Activated T-cell treated with anti-CD3 and anti-CD28 coated beads, Interleukin-2, amount 50 U/mL, for 24 hours (primary cell): ENCODE measurements at places on chromosomes 4 and X.

GRCh38 chr4:65259296-65259695 lies 411.0 kb downstream of the EPHA5 start:
- no peak for DNase-seq

GRCh38 chr4:61373901-61374440 lies 173.8 kb downstream of the ADGRL3 start:
- DNase-seq, result no peak

DNA sequence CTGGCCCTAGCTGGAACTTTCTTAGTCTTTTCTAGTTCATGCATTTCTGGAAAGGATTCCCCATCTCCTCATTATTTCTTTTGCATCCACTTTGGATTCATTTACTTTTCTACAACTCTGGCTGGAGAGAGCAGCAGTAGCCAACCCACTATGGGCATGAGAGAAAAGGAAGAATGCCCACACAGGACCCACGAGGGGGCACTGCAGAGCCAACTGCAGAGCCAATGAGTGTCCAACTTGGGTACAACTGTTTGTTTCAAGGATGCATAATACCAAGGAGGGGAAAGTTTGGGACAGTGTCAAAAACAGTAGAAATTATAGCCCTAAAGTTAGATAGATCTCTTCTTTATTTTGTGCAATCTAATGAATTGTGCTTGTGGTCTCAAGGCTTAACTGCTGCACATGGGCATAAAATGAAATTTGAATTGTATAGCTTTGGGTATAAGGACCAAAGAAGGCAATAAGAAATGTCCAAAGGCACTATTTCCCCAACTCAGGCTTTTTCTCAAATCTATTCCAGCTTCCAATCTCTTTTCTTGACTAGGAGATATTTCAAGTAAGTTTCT lies 230.6 kb downstream of the NSUN7 start:
- no peak for DNase-seq

DNA sequence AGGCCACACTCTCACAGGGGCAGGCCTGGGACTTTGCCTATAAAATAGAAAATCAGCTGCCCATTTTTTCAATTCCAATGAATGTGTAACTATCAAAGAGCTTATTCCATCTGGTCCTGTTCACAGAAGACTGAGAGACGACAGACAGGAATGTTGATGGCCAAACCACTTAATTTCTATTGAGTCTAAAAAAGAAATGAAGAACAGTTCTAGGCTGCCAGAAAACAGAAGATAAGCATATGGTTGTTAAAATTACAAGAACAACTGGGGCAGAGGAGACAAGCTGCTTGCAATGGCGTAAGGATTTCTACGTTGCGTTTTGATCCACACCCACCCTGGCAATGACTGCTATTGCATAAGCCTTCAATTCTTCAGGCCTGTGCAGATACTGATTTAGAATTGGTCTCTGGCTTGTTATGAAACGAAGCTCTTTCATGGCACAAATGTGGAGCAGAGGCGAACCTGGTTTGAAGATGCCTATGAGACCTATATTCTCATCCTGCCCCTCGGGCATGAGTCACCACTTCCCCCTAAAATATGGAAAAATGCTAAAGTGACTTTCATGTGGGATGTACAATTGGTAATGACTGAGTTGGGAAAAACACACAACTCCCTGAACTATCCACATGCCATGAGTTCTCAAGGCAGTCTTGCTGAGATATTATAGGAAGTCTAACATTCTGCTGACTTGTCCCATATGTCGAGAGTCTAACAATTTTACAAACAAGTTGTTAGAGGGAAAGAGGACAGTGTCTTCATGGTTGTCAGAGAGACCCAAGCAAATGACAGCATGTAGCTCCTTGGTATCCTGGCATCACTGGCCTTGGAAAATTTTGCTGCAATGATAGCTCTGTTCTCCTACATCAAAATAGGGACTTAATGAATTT lies 37.9 kb upstream of the SORBS2 start:
- DNase-seq, result no peak

DNA sequence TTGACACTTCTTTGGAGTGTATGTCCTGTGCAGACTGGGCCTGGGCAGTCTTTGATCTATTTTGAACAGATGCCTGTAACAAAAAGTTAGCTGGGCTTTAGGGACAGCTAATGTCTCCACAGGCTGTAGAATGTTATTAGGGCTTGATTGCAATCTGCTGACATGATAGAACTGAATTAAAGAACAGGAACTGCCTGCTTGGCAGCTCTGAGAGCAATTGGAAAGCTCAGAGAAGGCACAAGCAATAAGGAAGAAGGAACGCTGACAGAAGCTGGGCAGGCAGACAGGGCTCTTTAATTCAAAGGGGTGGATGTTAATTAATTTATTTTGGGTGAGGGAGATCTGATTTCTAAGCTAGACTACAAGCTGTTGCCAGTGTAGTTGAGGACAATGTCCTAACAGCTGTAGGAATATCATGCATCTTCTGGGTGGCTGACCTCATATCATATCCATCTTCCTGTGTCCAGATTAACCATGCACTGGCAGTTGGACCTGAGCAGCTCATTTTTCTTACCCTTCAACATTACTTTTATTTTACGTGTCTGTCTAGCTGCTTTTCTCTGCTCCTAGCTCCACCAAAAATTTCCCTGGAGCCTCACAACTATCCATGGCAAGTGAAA lies 20.7 kb upstream of the GRXCR1 start:
- DNase-seq, result no peak

DNA sequence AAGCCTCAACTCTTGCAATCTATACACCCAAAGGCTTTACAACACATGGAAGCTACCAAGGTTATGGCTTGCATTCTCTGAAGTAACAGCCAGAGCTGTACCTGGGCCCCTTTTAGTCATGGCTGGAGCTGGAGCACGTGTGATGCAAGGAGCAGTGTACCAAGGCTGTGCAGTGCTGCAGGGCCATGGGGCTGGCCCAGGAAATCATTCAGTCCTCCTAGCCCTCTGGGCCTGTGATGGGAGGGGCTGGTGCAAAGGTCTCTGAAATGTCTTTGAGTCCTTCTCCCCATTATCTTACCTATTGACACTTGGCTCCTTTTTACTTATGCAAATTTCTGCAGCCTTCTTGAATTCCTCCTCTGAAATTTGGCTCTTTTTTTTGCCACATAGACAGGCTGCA lies 500.1 kb upstream of the FAM47C start:
- no peak for DNase-seq

DNA sequence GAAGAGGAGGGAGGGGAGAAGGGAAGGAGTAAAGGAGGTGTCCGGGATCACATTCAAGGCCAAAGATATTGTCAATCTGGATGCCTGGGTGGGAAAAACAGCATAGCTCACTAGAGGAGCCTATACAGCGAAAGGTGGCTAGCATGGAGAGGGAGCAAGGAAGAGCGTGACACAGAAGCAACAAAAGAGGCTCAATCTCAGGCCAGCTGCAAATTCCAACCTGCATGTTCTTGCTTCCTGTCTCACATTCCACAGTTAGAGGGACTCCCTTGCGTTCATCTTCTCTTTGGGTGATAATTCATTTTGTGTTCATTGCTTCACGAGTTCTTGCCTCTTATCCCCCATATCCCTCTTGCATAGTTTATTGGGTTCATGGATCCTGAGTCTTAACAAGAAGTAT lies 3.0 kb upstream of the CLNK start:
- no peak for DNase-seq

DNA sequence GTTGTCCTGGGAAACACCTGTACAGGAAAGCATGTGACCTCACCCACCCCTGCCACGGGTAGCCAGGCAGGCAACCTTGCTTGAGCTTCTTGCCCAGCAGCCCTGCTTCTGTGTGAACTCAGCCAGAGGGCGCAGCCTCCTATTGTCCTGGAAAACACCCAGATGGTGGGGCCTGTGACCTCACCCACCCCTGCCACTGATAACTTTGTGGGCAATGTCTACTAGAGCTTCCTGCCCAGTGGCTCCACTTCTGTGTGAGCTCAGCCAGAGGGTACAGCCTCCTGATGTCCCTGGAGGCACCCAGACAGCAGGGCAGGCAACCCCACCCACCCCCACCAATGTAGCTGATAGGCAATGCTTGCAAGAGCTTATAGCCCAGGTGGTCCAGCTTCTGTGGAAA lies 146.3 kb downstream of the DTHD1 start:
- no peak for DNase-seq

- no peak for DNase-seq
Measured at GRCh38 chr4:61741327-61742096, 541.4 kb downstream of the ADGRL3 start.

DNA sequence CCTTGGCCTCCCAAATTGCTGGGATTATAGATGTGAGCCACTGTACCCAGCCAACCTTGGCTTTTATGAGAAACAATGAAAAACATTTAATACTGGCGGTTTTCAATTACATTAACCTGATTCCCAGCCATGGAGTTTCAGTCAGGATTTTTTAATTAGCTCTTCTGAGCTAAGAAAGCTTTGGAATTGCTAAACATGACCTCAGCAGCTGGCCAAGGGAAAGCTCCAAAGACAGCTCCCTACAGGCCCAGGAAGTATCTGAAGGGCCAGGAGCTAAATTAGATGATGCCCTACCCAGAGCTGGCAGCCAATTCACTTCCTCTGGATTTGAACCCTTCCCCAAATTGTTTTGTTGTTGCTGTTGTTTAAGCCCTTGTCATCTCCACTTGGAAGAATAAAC lies 26.5 kb upstream of the FUNDC1 start:
- DNase-seq, result no peak

- DNase-seq, result no peak
Measured at GRCh38 chr4:181219783-181220416, 1023.3 kb upstream of the TENM3 start.

GRCh38 chrX:69524781-69525363 lies 20.7 kb downstream of the NALF2 start:
- DNase-seq, result no peak

DNA sequence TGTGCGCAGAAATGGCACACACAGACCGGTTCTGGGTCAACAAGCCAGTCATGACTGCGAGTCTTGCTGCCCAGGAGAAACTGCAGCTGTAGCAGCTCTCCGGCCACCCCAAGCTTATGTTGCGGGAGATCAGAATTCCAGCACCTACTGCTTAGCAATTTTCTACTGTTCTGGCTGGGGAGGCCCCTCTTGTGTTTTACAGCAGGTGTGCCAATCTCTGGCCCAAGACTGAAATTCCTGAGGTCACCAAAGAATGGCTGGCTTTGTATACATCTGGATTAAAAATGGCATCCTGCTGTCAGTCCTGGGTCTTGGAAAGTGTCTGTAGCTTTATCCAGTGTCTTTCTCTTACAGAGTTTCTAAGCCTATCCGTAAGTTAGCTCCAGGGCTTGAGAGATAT lies 68.9 kb upstream of the TRAM1L1 start:
- DNase-seq, result no peak

DNA sequence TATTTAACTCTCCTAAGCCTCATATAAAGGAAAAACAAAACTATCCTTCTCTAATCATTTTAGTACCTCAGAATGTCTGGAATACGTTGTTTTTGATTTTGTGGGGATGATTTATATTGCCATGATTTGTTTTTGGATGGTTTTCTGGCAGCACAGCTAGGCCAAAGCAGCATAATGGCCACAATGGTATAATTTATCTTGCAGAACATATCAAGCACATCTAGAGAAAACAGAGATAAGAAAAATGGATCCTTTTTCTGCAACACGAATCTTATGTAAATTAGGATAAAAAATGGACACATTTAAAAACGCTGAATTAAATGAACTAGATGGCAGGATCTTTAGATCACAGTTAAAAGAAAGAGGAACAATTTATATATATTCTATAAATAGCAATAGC lies 269.9 kb upstream of the FAT4 start:
- DNase-seq, result no peak

- no peak for DNase-seq
Measured at GRCh38 chr4:168849030-168849675, 160.9 kb downstream of the CBR4 start.

GRCh38 chrX:45712067-45712466 lies 511.4 kb upstream of the DIPK2B start:
- DNase-seq, result no peak

- no peak for DNase-seq
Measured at GRCh38 chrX:13487731-13488505, 81.5 kb upstream of the EGFL6 start.

DNA sequence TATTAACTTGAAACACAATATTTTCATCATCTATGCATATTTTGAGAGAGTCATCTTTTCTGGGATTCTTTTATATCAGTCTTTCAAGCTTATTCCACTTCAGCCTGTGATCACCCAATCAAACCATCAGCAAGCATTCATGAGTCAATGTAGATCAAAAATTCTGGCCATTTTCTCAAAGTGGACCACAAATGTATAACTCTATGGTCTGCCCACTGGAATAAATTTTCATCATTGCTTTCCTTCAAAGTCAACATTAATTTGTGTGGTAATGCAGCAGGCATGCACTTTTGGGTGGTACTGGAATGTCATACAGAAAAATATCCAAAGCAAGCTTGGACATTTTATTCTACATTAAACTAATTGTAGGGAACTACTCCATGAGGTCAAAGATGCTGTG lies 1013.0 kb downstream of the STIM2 start:
- DNase-seq, result no peak

DNA sequence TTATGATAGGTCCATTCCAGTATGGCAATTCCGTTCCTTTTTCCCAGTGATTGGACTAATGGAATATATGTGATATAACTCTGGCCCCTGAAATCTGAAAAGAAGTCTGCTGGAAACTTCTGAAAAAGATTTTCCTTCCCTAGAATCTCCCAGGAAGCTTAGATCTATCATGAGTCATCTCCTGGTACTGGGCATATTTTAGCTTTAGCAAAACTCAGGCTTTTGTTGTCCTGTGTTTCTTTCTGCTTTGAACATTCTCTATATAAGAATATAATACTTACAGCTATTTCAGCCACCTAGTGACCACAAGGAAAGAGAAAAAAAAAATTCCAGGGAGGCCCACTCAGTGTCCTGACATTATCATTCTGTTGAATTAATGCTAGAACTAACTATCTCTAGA lies 597.2 kb upstream of the GRIA3 start:
- no peak for DNase-seq

DNA sequence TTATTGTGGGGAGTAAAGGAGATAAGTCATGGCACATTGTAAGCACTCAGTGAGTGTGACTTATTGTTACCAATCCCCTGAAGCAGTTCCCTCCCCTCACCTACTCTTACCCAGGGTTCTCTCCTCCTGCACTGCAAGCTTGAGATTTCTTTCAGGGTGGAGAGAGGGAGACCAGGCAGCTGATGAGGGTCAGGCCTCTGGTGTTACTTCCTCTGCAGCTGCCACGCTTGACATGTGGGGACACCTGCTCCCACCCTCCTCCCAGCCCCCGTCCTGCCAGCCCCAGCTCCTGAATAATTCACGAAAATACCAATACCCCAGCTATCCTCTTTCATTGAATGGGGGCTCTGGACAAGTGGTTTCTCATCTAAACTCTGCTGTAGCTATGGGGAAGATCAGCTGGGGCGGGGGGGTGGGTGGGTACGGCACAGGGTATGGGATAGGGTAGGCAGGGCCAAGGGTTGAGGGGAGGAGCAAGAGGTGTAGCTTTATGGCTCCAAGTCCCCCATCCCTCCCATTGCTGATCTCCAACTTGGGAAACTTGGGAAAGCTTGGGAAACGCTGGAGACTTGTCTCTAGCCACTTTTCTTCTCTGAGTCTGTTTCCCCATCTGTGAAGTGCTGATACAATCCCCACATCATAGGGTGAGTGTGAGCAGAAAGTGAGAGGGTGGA lies 148.5 kb upstream of the PJA1 start:
- no peak for DNase-seq

GRCh38 chr4:176729489-176729888 lies 63.2 kb downstream of the VEGFC start:
- DNase-seq, result no peak

- no peak for DNase-seq
Measured at GRCh38 chr4:15077969-15078368, 75.7 kb downstream of the CPEB2 start.

GRCh38 chr4:37549041-37549440 lies 137.1 kb downstream of the RELL1 start:
- no peak for DNase-seq

GRCh38 chrX:130893356-130894085 lies 9.5 kb downstream of the ENOX2 start:
- DNase-seq, result no peak
